ENCODE measurements at places on chromosomes 11 and 22.

- DNase-seq: no peak
These were observed at the start of gene MYBPC3 for GRCh38 chr11:47352556-47352955. TSS of gene MYBPC3 (minus strand) at chr11:47352702. CDS start at chr11:47352647, 55 bp downstream.

DNA sequence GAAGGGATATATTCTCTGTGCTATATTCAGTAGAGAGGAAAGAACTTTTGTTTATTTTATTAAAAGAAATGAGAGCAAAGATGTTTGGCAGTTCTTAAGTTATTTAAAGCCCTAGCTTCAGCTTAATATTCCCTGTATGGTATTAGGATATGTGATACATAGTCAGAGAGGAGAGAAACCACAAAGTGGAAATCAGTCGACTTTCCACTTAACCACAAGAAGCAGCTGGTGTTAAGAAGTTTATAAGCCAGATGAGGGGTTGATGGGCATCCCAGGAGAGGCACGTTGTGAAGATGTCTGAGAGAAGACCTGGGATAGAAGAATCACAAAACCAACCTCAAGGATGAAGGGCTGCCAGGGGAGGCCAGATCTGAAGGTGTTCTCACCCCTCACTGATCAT lies 23.3 kb upstream of the PHF21B start:
- no peak for DNase-seq

DNA sequence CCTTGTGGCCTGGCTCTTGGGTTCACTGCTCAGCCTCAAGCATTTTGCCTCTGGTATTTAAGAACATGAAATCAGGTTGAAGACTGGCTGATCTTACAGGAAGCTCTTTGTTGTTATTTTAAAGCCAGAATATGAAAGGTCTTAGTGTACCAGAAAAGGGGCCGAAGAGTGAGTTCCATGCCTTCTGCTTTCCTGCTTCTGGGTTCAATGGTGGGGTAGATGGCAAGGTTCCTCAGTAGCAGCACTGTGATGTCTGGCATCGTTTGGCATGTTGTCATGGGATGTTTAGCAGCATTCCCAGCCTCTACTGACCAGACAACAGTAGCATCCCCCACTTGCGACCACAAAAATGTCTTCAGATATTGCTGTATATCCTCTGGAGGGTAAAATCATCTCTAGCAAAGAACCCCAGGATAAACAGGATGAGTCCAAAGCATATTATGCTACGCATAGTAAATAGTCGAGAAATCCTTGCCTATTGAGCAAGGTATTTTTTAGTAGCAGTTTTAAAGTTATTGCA lies 2.4 kb downstream of the VPS26B start:
- DNase-seq: no peak

DNA sequence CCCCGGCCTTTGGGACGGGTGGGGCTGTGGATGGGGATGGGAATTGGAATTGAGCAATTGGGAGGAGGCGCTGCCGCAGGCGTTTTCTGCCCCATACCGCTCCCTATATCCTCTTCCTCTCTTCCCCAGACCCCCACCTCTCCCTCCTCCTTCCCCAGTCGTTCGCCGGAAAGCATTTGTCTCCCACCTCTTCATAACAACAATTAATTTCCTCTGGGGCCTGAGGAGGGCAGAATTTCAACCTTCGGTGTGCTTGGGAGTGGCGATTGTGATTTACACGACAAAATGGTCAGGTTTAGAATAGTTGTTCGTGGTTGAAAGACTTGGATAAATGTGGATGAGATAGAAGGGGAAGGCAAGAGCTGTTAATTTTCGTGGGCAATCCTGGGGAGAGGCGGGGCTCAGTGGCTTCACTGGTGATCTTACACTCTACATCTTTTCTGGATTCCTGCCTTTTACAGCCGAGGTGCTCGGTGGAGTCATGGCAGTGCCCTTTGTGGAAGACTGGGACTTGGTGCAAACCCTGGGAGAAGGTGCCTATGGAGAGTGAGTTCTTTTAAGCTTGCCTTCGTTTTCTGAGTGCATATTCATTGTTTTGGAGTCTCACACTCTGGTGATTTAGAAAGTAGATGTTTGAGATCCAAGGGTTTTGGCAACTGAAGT lies 1.5 kb downstream of the CHEK1 start:
- DNase-seq: peak; percentile 17

DNA sequence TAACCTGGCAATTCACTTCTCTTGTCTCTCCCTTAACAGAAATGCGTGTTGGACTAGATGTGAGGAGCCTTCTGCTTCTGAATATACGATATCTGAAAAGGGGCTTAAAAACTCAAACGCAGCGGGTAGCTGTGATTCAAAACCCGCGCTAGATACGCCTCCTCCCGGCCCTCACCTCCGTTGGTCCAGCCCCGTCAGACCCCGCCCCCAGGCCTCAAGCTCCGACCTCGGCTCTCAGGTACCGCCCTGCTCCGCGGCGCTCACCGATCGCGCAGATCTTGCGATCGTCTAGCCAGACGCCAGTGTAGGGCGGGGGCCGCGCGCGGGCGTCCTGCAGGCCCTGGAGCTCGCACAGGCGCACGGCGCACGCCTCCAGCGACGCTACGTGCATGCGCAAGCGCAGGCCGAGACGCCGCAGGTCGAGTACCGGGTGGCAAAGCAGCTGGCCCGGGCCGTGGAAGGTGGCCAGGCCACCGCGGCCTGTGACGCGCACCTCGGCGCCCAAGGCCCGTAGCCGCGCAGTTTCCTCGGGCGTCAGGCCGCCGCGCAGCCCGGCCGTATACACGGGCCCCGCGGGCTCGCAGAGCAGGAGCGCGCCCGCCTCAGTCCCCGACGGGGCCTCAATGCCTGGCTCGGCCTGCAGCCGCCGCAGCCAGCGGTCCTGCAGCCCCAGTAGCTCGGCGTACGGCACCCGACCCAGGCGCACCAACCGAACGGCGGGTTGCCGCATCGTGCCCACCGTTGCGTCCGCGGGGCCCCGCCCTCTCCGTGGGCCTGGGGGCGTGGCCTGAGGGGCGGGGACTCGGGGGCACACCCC lies at the start of gene LIPT2:
Gene LIPT2, minus strand, starts transcription at position 751 of the 817 bp plus-strand sequence. Its CDS starts 21 bp downstream, at position 730.
- DNase-seq: peak; percentile 95

GRCh38 chr22:29703569-29704195 lies 16.1 kb upstream of the CABP7 start:
- no peak for DNase-seq

- no peak for DNase-seq
These were observed 97.4 kb upstream of the PRDM11 start for GRCh38 chr11:45048870-45049691.

DNA sequence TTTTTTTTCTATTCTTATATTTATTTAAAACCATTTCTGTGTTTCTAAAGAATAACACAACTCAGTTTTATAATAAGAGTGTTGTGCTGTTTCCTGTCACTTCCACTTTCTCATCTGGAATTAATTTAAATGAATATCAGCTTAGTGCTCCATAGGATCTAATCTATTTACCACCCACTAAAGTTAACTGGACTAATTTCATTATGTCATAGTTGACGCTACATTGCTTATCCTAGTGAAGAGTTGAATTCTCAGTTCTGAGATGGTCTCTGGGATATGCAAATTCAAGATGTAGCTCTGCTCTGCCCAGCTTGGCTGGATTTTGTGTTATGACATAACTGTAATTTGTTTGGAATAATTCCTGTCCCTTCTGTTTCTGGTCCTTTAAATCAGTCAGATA lies 380.1 kb downstream of the METTL15 start:
- no peak for DNase-seq

DNA sequence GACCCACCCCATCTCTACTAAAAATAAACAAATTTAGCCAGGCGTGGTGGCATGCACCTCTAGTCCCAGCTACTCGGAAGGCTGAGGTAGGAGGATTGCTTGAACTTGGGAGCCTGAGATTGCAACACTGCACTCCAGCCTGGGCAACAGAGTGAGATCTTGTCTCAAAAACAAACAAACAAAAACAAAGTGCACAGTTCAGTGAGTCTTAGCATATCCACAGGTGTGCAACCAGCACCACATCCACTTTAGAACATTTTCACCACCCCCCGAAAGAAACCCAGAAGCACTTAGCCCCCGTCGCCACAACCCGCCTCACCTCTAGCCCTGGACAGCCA lies 27.4 kb downstream of the MB start:
- no peak for DNase-seq

- no peak for DNase-seq
These were observed 68.3 kb upstream of the LINC01488 start for GRCh38 chr11:69413015-69413801.
